ENCODE measurements at places on chromosomes 5 and 9. TPM values are rescaled to one million over a fixed set of nuclear protein-coding genes. Genes with fewer than 3 reads are reported as not detected.

CCL27 gene
- total RNA-seq: not detected

AQP3 gene
- total RNA-seq: 8.1 TPM

CDKN2B gene
- total RNA-seq: not detected

LIFR gene
- 0.20 TPM for total RNA-seq

FBP1 gene
- 1.5 TPM for total RNA-seq

PCDHB8 gene
- total RNA-seq: not detected

DNA sequence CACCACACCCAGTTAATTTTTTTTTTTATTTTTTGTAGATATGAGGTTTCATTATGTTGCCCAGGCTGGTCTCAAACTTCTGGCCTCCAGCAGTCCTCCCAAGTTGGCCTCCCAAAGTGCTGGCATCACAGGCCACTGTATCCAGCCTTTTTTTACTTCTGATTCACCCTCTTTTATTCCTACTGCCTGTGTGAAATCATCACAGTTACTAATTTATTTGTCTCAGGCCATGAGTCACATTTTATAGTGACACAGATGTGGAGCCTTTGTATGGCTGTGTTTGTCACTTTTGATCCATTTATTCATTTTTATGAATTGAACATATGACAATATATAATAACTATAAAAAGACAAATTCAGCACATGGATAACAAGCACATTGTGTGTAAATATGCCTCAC lies 67.1 kb upstream of the SNX2 start:
- no peak overlapping the region for H3K4me3 ChIP-seq
- peaks cover 7% of the 10 kb centered on the region for H3K27me3 ChIP-seq
- H3K36me3 ChIP-seq: no peaks in the 10 kb centered on the region
- no peaks in the 10 kb centered on the region for H3K4me1 ChIP-seq
- no peak for DNase-seq
- H3K27ac ChIP-seq: no peak overlapping the region

DNA sequence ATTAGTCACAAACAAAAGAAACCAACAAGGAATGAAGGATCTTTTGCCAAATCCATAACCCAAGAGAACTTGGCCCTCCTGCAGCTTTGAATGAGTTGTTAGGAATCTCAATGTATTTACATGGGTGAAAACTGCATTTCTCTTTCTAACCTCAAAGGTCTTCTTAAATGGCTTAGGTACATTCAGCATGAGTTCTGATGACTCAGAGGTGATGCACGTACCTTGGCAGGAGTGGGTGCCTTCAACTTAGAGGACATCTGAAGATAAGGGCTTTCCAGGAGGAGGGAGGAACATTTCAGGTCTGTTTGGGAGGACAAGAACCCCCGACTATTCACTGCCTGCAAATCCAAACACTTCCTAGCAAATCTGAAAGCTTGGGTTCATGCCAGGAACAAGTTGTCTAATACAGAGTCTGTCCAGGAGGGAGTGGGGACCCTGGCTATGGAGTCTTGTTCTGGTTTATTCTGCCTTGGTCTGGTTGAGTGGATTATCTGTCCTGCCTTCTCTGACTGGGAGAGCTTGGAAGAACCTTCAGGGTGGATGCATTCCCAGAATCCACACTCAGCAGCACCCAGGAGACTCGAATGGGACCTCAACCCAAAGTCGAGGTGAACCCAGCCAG lies 65.7 kb downstream of the IRX2 start:
- no peak overlapping the region for H3K4me3 ChIP-seq
- no peak for DNase-seq
- peaks cover 5% of the 10 kb centered on the region for H3K27me3 ChIP-seq
- H3K4me1 ChIP-seq: no peaks in the 10 kb centered on the region
- H3K27ac ChIP-seq: no peak overlapping the region

GRCh38 chr5:117326997-117327396 lies 752.4 kb upstream of the SEMA6A start:
- no peak for DNase-seq
- no peaks in the 10 kb centered on the region for H3K36me3 ChIP-seq
- no peak overlapping the region for H3K27ac ChIP-seq
- no peaks in the 10 kb centered on the region for H3K4me1 ChIP-seq
- H3K4me3 ChIP-seq: no peak overlapping the region
- H3K27me3 ChIP-seq: no peaks in the 10 kb centered on the region

GRCh38 chr5:97847920-97848631 lies 665.0 kb upstream of the RIOK2 start:
- H3K36me3 ChIP-seq: no peaks in the 10 kb centered on the region
- peaks cover 3% of the 10 kb centered on the region for H3K27me3 ChIP-seq
- DNase-seq: no peak
- H3K27ac ChIP-seq: no peak overlapping the region

- no peak overlapping the region for H3K27ac ChIP-seq
- DNase-seq: no peak
- H3K27me3 ChIP-seq: peaks cover 5% of the 10 kb centered on the region
- H3K4me1 ChIP-seq: peaks cover 26% of the 10 kb centered on the region
Observed at GRCh38 chr9:112028242-112029221, 131.9 kb downstream of the UGCG start.

DNA sequence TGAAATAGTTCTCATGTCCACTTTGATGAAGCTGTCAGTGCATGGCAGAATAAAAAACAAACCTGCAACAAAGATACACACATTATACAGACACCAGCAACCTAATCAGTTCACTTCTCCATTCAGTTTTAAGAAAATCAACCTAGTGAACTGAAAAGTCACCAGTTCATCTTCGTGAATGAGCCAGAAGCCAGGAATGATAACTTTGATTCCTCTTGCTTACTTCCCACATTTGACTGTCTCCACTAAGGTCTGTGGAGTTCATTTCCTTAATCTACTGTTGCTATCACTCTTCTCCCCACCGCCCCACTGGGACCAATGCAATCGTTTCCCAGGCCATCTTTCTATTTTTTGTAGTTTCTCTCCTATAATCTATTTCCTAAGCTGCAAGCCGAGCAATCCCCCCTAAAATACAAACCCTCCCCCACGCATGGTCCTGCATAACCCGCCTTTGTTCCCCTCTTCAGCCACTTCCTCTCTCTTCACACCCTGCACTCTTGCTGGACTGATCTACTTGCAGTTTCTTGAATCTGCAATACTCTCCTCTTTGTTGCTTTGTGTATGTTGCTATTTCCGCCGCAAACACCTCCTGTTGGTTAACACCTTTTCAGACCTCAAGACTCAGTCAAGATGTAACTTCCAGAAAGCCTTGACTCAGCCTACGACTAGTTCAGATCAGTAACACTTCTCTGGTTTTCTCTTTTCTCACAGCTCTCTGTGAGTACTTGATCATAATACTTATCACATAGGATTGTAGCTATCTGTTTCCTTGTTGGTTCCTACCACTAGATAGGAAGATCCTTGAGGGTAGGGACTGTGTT lies 16.6 kb downstream of the STOM start:
- no peak overlapping the region for H3K4me3 ChIP-seq
- no peaks in the 10 kb centered on the region for H3K27me3 ChIP-seq
- peak overlapping the region; percentile 65 for H3K27ac ChIP-seq
- H3K4me1 ChIP-seq: peaks cover 28% of the 10 kb centered on the region
- peaks cover 26% of the 10 kb centered on the region for H3K36me3 ChIP-seq

GRCh38 chr9:114356792-114357191 lies 27.1 kb downstream of the ORM2 start:
- H3K36me3 ChIP-seq: peaks cover 54% of the 10 kb centered on the region
- peak overlapping the region; percentile 20 for H3K27ac ChIP-seq
- no peak for DNase-seq

DNA sequence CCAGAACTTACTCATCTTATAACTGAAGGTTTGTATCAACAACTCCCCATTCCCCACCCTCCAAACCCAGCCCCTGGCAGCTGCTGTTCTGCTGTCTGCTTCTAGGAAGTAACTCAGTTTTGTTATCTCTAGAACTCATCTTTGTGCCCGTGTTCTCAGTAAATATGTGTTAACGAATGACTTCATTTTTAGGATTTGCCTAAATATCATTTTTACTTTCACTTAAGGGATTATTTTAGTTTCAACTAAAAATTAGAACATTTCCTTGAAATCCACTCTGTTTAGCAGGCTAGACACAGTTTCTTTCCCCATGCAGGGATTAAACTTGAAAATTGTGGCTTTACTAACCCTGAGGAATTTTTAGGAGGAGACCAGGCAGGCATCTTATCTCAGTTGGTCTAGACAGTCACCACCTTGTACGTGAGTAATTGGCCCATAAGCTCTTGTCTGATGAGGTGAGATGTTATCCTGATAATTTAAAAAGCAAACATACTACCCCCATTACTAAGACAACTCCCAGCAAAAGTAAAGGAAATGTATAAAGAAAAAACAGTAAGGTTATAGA lies 68.2 kb upstream of the TNFAIP8 start:
- peak overlapping the region; percentile 90 for H3K27ac ChIP-seq
- H3K4me3 ChIP-seq: peak overlapping the region; percentile 66
- no peaks in the 10 kb centered on the region for H3K27me3 ChIP-seq
- H3K4me1 ChIP-seq: peaks cover 97% of the 10 kb centered on the region

- H3K36me3 ChIP-seq: peaks cover 7% of the 10 kb centered on the region
- peak overlapping the region; percentile 82 for H3K27ac ChIP-seq
- peak; percentile 51 for DNase-seq
Observed at GRCh38 chr5:179858241-179858585, 404 bp downstream of the MRNIP start.

GRCh38 chr5:110880413-110880812 lies 141.6 kb downstream of the SLC25A46 start:
- no peak overlapping the region for H3K27ac ChIP-seq
- no peak for DNase-seq
- H3K4me1 ChIP-seq: no peaks in the 10 kb centered on the region
- no peaks in the 10 kb centered on the region for H3K27me3 ChIP-seq

DNA sequence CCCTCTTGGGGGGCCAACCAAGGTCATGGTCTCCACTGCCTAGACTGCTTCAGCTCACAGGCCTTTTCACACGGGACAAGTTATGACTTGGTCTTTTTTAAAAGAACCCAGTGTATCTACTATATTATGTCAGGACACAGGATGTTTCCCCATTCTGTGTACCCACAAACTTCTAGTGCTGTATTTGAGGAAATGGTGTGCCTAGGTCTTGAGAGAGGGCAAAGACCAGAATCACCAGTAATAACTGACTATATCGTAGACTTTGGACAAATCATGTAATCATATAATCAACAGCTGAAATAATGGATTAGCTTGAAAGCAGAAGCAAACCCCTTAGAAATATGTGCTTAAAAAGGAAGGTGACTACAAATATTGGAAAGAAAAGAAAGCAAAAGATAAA lies 133.3 kb downstream of the ARL15 start:
- no peak overlapping the region for H3K27ac ChIP-seq
- H3K36me3 ChIP-seq: peaks cover 12% of the 10 kb centered on the region
- no peaks in the 10 kb centered on the region for H3K4me1 ChIP-seq
- no peak overlapping the region for H3K4me3 ChIP-seq
- H3K27me3 ChIP-seq: no peaks in the 10 kb centered on the region

DNA sequence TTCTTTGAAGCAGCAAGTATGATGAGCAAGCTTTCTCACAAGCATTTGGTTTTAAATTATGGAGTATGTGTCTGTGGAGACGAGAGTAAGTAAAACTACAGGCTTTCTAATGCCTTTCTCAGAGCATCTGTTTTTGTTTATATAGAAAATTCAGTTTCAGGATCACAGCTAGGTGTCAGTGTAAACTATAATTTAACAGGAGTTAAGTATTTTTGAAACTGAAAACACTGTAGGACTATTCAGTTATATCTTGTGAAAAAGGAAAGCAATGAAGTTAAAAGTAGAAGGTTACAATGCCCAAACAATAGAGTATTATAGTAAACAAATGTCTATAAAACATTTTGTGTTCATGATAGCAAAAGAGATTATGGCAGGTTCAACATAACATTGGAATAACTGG lies 88.6 kb downstream of the JAK2 start:
- no peak overlapping the region for H3K4me3 ChIP-seq
- peaks cover 9% of the 10 kb centered on the region for H3K4me1 ChIP-seq
- DNase-seq: no peak
- peaks cover 50% of the 10 kb centered on the region for H3K36me3 ChIP-seq
- H3K27ac ChIP-seq: no peak overlapping the region
- H3K27me3 ChIP-seq: no peaks in the 10 kb centered on the region
